ENCODE measurements at places on chromosomes 7 and 10.

- no peak for DNase-seq
Observed at GRCh38 chr7:116970238-116970910, 17.1 kb downstream of the ST7 start.

DNA sequence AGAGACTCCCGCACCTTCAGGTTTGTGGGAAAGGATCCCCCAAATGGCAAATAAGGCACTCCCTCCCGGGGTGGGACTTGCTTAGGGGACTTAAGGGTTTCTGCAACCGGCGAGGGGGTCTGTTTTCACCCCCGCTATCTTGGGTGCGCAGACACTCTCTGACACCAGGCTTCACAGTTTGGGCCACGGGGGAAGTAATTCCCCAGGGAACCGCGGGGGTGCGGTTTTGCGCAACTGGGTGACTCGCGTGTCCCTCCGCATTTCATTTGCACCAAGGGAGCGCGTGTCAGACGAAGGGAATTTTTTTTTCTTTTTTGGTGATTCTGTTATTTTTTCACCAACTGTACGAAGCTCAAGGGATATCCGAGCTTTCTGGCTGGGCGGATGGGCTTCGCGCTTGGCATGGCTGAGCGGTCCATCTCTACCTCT is 1.7 kb downstream of the GRM8 start:
- DNase-seq = no peak

DNA sequence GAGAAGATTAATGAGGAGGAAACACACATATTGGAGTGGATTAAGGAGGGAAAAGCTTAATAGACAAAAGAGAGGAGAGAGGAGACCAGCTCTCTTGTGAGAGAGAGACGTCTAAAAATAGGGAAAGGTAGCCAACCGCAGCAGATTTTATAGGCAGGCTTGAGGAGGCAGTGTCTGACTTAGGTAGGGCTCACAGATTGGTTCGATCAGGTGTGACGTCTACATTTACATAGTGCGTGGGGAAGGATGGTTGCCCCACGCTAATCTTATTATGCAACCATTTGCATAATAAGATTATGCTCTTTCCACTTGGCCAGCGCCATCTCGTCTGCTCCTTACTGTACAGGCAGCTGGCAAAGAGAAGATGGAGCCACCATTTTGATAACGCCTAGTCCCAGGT is 122.0 kb downstream of the MARCHF5 start:
- no peak for DNase-seq

DNA sequence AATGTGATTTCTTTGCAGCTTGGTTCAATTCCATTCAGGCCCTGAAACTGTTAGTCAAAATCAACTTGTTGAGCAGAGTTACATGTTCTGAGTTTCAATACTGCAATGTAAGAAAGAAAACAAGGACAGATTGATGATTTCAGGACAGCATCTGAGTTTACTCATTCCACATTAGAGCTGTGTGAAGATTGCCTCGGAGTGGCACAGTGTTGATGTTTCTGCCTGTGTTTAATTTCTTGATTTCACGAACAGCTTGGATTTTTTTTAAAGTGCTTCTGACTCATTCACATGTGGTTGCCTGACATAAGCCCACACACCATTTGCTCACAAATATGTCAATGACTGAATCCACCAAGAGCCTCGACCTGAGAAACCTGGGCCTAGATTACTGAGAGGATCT is 101.2 kb upstream of the PARD3 start:
- no peak for DNase-seq

DNA sequence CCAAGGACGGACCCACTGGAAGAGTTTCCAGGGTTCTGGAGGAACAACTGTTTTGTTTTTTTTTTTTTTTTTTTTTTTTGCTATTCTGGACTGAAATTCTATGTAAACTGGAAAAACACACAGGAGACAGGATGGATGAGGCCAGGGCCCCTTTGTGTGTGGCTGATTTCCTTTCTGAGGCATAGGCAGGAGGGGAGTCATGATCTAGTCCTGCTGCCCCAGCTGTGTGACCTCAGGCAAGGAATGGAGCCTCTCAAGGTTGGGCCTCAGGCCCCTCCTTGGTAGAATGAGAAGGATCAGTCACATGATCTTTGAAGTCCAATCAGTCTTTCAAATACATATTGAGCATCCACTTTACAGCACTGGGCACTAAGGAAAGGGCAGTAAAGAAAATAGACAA is 87.6 kb downstream of the SH3PXD2A start:
- DNase-seq = no peak

GRCh38 chr10:75476985-75477384 is 45.6 kb downstream of the LRMDA start:
- no peak for DNase-seq

GRCh38 chr7:90708841-90709317 is 112.8 kb downstream of the CDK14 start:
- DNase-seq = peak; percentile 24

- DNase-seq = no peak
Observed at GRCh38 chr10:132688580-132689420, 97.1 kb downstream of the NKX6-2 start.

DNA sequence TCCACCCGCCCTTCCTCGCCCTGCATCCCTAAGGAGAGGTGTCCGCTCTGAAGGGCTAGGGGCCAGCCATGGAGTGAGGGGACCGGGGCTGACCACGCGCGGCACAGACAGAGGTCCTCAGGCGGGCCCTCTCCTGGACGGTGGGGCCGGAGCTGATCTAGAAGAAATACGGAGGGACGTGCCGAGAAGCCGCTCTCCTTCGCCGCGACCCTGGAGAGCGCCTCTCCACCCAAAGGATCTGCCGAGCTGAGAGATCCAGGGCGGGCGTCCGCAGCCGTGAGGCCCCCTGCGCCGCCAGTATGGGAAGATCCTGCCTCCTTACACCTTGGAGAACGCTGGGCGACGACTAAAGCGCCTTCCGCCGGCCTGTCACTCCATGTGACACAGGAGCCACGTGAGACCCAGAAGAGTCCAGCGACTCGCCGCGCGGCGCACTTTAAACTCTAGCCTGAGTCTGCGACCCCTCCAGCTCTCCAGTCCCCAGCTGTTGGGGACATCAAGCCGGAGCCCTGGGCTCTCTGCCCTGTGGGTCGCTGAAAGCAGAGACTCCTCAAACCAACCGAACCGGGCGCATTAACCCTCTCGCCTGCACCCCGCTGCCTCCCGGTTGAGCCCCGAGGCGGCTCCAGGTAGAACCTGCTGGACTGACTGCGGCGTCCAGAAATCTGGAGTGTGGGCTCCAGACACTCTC is 1.5 kb upstream of the SFMBT2 start:
- no peak for DNase-seq

- DNase-seq = peak; percentile 17
Observed at GRCh38 chr7:128137181-128137580, 103.9 kb upstream of the LEP start.

GRCh38 chr10:86244297-86245014 is 122.1 kb downstream of the GRID1 start:
- DNase-seq = no peak

DNA sequence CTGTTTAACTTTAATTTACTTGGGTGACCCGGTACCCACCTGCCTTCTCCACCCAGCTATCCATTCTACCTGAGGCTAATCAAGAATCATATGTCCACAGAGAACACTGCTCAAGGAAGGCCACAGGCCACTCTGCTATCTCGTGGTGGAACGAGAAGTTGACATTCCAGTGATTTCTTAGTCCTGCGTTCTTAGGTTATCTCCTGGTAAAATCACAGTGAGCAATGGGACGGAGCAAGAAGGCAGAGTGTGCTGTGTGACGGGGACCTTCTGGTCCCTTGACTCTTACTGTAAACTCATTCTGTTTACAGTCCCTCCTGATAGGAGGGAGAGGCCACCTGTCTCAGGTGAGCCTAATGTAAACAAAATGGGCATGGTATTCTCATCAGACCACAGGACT is 256.6 kb downstream of the TNS3 start:
- no peak for DNase-seq
